ENCODE measurements at places on chromosomes 3 and 15.

GRCh38 chr15:98842973-98843285, 164.7 kb downstream of the PGPEP1L start:
- no peak for DNase-seq

GRCh38 chr3:120357807-120358206, 8.7 kb upstream of the LRRC58 start:
- no peak for DNase-seq

- DNase-seq = no peak
Observed at GRCh38 chr3:145182196-145182911, 978.6 kb downstream of the PLOD2 start.

GRCh38 chr15:57385923-57386390, 9.7 kb downstream of the CGNL1 start:
- DNase-seq = no peak

DNA sequence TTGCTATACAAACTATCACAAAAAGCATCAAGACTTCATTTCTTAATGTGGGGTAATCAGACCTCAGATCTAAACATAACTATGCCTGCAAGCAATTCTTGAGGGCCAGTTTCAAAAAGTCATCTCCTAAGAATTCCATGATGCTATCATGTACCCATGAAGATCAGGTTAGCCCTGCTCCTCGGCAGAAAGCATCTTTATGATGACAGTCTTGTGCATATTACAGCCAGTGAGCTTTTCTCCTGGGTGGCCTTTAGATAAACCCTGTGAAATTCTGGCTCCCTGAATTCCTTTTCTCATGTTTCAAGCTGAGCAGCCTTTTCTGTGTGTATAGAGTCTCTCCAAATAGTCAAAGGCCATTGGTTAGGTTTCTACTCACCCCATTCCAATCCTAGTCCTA, 201.9 kb upstream of the MCTP2 start:
- DNase-seq = no peak

DNA sequence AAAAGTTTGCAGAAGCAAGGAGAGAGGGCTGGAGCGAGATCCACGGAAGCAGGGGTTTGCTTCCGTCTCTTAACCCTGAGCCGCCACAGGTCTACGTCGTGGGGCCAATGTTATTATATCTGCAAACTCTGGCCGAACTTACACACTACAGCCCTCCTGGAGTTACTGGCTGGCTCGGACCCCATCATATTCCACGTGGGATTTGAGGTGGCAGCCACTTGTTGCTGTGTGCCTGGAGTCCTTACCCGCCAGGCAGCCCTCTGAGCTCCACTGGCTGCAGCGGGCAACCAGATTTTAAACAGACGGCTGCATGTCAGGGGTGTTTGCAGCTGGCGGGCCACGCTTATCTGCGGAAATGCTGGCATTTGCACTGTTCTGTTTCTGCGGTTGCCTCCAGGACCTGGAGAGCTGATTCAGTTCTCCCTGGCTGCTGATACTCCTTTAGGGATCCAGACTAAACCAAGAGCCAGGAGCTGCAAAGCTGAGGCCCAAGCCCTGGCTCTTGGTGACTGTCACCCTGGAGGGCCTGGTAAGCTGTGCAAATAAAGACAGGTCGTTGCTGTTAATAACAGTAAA, 34.7 kb downstream of the TM2D3 start:
- no peak for DNase-seq

DNA sequence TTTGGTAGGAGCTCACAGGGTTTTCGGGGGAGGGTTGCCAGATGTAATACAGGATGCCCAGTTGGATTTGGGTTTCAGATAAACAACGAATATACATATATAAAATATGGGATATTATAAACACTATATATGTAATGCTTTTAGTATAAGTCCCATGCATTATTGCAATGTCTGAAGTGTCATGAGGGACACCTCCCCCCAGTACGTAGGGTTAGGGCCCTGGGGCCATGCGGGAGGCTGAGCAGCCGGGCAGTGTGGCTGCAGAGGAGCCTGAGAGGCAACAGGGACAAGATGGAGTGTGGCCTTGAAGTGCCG, 148.9 kb downstream of the SMAD6 start:
- no peak for DNase-seq

DNA sequence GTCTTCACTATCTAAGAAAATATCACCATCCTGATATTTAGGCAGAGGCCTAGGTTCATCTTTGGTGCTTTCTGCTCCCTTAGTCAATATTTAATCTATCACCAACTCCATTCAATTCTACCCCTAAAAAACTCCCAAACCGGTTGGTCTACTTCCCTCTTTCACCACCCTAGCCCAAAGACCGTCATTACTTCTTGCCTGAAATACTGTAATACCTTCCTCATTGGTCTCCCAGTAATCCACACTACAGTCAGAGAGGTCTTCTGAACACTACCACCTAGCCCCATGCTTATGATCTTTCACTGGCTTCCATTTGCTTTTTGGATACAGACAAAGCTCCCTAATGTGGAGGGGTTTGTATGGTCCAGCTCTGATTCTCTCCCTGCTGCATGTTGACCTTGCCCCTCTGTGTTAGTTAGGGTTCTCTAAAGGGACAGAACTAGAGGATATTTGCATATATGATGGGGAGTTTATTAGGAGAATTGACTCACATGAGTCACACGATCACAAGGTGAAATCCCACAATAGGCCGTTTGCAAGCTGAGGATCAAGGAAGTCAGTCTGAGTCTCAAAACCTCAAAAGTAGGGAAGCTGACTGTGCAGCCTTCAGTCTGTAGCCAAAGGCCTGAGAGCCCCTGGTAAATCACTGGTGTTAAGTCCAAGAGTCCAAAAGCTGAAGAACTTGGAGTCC, 36.4 kb upstream of the ATP2C1 start:
- no peak for DNase-seq

- DNase-seq = no peak
Observed at GRCh38 chr15:31322504-31322903, 4.1 kb upstream of the KLF13 start.

DNA sequence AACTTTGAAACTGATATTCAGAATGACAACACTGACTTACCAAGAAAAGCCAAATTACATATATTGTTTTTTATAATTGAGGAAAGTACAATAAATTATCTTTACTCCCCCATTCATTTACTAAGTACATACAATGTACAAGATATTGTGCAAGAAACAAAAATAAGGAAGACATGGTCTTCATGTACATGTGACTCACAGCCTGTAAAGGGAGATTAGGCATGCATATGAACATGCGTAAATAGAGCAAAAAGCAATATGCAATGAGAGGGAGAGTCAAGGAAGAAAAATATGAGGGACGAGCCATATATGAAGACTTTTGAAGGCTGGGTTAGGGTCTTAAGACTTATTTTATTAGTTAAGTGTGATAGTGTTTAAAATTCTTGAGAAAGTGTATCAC, 258.4 kb downstream of the GBE1 start:
- DNase-seq = no peak

- no peak for DNase-seq
Observed at GRCh38 chr15:88482263-88482662, 14.8 kb downstream of the MRPS11 start.

DNA sequence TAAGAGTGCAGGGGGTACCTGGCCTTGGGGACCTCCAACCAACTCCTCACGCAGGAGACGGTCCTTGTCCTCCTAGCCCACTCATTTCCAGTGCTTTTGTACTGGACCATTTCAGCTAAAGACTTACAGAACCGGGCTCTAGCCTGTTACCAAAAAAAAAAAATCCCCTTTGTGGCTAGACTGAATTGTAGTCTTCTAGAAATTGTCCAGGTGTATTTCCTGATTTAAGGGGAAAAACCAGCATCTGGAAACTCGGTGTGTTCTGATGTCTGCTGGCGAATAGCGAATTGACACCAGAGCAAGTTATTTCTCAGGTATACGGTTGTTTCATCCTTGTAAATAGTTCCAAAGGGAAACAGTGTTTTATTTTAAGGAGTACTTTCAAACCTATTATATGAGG, 21.1 kb upstream of the MINDY4B start:
- DNase-seq = no peak

- no peak for DNase-seq
Observed at GRCh38 chr15:63076714-63077046, 34.1 kb downstream of the TPM1 start.

DNA sequence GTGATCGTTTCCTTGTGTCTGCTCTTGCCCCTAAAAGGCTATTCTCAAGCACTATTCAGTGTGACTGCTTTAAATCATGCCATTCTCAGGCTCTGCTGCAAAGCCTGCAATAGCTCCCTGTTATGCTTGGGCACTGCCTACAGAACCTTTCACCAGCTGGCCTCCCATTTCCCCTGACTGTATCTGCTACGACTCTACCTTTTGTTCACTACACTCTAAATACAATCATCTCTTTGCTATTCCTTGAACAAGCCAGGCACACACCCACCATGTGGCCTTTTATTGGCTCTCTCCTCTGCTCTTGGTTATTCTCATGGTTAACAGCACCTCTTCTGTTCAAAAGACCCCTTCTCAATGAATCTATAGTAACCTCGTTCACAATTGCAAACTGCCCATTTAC, 29.6 kb upstream of the FNDC3B start:
- peak; percentile 75 for DNase-seq

DNA sequence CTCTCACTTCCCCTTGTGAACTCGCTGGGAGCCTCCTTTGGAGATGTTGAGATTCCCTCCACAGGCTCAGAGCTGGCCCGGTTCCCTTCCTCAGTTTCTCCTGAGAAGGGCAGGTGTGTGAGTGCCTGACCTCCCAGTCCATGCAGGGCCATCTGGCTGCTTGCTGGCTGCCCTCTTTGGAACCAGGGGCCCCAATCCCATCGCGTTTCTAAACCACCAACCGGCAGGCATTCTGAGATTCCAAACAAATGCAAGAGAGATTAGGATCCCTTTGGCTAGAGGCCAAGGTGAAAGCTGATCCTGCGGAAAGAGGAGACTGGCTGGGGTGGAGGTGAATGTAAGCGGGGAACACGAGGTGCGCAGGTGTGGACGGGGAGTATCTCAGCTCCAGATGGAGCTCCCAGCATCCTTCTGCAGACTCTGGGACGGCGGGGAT, 2.9 kb upstream of the PRRT3 start:
- no peak for DNase-seq

GRCh38 chr15:57251308-57251707, 125.0 kb upstream of the CGNL1 start:
- DNase-seq = no peak

DNA sequence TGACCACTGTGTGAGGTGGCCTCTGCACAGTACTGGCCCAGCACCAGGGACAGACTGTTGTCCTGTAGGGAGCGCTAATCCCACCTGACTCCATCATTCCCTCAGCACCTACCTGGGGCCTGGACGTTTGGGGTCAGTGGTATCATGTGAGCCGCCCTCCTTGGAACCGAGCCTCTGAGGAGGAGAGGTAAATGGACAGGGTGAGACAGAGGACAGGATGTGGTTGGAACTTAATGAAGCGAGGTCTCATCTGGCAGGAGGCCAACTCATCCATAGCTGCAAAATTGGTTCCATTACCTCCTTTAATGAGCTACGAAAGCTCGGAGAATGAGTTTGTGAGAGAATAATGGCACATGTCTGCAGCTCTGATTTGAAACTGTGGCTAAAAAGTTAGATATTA, 13.9 kb downstream of the MAPKAPK3 start:
- peak; percentile 71 for DNase-seq

DNA sequence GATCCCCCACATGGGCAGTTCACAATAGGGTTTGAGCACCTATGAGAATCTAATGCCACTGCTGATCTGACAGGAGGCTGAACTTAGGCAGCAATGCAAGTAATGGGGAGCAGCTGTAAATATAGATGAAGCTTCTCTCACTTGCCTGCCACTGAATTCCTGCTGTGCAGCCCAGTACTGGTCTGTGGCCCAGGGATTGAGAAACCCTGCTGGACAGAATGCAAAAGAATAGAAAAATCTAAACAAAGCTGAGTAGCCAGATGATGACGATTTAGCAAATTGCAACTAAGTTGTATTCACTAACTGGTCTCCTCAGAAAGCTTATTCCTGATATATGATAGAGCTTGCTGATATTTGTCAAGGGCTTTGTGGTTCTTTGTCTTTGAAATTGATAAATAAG, 34.3 kb upstream of the APH1B start:
- no peak for DNase-seq

DNA sequence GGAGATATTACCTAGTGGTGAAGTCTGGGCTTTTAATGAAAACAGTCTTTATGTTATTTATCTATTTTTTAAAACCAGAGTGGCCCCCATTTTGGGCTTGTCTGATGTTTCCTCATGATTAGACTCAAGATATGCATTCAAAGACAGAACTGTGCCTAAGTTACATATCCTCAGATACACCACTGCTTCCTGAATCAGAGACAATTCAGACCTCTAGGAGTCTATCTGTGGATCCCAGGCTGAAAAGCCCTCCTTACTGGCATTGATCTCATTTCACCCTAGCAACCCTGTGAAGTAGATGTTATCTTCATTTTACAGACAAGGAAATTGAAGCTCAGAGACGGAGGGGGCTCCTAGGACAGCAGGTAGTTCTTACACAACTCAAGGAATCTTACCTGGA, 16.8 kb upstream of the TGM5 start:
- DNase-seq = no peak

GRCh38 chr3:170739410-170739809, 130.6 kb downstream of the RPL22L1 start:
- DNase-seq = no peak

DNA sequence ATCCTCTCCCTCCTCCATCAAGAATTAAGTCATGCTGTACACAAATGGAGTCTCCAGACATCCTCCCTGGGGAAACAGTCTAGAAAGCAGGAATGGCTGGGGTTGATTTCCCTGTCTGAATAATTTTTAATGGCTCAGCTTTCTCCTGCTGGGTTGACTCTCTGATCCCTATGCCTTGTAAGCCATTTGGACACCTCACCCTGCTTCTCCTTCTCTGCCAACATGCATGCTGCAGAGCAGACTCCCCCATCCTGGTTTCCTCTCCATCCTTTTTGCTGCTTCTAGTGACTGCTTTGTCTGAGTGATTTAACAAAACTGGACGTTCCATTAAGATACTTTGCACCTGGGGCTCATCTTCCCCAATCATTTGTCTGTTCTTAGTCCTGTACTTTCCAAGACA, 22.2 kb downstream of the SV2B start:
- no peak for DNase-seq

DNA sequence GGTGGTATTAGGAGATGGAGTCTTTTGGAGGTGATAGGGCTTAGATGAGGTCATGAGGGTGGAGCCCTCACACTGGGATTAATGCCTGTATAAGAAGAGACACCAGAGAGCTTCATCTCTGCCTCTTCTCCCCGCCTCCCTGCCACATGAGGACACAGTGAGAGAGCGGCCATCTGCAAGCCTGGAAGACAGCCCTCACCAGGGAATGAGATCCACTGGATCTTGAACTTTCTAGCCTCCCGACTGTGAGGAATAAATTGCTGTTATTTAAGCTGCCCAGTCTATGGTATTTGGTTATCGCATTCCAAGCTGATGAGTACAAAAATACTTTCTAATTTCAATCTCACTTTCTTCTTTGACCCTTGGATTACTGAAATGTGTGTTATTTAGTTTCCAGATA, 121.4 kb downstream of the OCA2 start:
- no peak for DNase-seq

GRCh38 chr3:106740116-106740515, 637.1 kb upstream of the CCDC54 start:
- DNase-seq = no peak

GRCh38 chr15:100939791-100940190, 20.6 kb downstream of the LRRK1 start:
- DNase-seq = no peak

GRCh38 chr15:44028349-44028748, 166.7 kb downstream of the FRMD5 start:
- DNase-seq = no peak

- no peak for DNase-seq
Observed at GRCh38 chr15:95645791-95646338, 684.6 kb upstream of the NR2F2 start.

All from brain (organoid and tissue), 16 donors.